Natural killer cell (primary cell): ENCODE measurements at places on chromosomes 2 and 18.

DNA sequence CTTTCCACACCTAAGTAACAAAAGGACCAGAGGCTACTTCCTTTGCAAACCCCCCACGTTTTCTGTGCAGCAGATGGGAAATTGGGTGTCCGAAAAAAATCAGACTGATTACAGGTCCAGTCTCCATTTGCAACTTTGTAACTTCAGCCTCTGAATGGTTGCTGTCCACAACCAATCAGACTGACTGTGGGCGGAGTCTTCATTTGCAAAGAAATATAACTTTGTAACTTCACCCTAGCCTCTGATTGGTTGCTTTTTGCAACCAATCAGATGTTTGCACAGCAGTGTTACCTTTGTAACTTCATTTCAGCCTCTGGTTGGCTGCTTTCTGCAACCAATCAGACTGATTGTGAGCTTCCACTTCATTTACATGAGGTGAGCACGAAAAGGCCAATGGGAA lies 27.8 kb upstream of the CACNB4 start:
- DNase-seq, result no peak

- DNase-seq, result no peak
Measured at GRCh38 chr2:152303951-152304350, 31.0 kb upstream of the FMNL2 start.

DNA sequence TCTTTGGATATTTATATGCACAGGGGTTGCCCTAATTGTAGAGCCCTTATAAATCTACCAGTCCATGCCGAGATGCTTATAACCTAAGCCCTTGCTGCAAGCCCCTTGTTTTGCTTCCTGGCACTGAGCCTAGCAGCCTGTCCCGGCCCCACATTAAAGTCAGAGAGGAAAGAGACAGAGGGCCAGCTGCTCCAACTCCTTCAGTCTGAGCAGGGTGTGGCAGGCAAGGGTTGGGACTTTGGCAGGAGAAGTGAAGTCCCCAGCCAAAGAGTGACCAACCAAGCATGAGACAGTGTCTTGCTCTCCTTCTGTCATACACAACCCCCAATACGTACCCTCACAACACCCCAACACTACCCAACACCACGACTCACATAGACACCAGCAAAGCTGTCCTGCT lies 54.7 kb upstream of the FZD7 start:
- no peak for DNase-seq

GRCh38 chr2:916935-917334 lies 33.7 kb upstream of the SNTG2 start:
- DNase-seq, result no peak

DNA sequence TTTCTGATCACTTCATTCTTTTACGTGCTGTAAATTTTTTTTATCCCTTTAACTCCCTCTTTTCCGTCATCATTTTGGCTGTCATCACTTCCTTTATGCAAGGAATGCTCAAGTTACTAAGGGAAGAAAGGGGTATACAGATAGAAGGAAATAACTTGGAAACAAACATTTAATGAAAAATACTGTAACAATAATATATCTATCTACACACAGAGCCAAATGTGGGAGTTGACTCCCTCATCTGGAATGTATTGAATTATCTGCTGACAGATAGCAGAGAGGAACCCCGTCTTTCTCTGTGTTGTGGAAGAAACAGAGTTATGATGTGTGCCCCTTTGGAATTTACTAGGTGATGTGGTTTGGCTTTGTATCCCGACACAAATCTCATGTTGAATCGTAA lies 182.5 kb upstream of the NXPH2 start:
- no peak for DNase-seq

DNA sequence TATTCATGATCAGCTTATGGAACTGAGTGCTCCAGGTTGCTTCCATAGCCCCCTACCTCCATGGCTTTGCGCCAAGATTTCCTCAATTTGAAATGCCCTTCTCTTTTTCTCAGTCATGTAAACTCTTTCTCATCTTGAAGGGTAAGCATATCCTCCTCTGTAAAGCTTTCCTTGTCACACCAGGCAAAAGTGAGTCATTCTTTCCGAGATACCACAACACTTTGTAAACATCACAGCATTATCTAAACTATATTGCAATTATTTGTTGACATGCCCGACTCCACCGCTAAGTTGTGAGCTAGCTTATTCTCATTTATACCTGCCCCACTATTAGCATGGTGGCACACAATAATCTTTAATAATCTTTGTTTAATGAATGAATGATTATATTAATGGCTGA lies 419.5 kb upstream of the CHST9 start:
- DNase-seq, result no peak

DNA sequence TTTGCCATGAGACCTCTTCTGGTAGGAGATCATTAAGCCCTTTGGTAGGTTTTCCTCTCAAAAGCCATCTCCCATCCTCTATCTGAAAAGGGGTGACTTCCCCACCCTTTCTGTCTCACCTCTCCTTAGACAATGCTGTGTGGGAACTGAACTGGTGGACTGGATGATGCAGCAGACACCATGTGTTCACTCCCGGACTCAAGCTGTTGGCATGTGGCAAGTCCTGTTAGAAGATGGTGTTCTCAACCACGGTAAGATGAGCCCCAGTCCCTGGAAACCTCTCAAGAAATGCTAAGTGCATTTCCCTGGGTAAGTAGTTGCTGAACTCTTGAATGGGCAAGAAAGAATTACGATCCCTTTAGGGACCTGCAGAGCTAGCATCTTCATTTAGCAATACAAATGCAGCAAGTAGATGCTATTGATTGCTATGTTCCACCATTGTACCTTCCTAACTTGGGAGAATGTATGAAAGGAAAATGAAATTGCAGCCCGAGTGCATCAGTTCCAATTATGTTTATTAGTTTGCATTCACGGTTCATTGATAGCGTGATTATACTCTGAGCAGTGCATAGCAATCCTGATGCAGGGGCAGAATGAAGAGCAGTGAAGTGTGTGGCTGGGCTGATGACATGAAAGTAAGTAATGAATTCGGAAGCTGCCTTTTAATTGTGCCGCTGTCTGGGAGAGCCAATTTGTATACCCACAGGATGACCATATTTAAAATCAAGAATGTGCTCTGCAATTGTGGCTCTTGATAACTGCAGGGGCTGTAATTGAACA lies 110.0 kb upstream of the MAP3K20 start:
- no peak for DNase-seq

DNA sequence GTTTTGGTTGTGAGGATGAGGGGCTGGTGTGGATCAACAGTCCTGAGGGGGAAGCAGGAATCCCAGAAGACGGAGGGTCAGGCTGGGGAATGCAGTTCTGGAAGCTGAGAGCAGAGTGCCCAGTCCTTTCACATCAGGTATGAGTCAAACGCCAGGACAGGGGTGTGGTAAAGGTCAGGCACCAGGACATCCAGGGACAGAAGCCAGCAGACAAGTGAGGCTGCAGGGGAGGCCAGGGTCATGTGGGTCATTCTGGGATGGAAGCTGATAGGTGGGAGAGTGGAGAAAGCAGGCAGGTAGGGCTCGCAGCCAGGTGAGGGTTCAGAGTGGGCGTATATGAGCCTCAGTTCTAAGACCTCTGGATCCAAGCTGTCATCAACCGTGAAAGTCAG lies 12.8 kb upstream of the GNLY start:
- no peak for DNase-seq

DNA sequence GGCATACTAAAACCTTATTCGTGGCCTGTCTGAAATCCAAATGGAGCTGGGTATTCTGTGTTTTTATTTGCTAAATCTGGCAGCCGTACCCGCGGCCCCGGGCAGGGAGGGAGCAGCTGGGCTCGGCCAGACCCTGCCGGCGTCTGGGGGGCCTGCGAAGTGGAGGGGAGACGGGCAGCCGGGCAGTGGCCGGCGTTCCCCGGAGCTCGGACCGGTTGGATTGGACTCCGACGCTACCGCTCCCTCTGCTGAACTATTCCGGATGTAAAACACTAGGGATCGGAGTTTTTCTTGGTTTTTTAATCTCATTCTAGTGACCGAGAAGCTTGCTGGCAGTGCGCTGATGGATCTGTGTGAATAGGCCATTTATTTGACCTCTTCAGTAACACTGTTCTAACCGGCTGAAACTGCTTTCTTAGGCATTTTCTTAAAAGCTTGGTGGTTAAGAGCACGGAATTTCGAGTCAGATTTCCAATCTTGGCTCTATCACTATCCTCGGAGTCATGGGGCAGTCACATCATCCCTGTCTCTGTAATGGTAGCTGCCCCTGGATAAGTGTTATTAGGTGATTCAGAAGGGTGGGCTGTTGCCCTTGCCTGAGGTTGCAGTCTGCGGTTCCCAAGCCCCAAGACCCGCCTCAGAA lies 694 bp downstream of the UNC50 start:
- DNase-seq, result no peak

- DNase-seq, result no peak
Measured at GRCh38 chr2:61688369-61689334, 150.5 kb upstream of the XPO1 start.

- no peak for DNase-seq
Measured at GRCh38 chr18:35277633-35278032, 12.4 kb downstream of the ZSCAN30 start.

- DNase-seq, result peak; percentile 33
Measured at GRCh38 chr18:22408059-22408458, 9.7 kb downstream of the CTAGE1 start.

GRCh38 chr2:42812899-42813479 lies 20.6 kb upstream of the HAAO start:
- no peak for DNase-seq

- DNase-seq, result no peak
Measured at GRCh38 chr2:221549143-221549542, 23.0 kb downstream of the EPHA4 start.

DNA sequence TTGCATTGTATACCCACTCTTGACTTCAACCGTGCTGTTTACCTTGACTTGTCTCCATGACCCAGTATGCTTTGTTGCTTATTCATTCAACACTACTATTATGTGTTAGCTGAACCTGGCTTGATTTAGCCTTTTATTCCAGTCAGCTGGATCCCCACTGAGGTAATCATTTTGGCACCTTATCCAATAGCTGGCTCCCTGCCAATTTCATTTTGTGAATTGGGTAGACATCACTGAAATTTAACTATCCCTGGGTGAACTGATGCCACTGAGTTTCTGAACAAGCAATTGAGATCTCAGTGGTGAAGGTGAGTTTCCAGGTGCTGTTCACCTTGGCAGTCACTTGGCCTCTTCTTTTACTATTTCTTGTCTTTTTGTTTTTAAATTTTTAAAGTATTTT lies 584.3 kb downstream of the ADCYAP1 start:
- DNase-seq, result no peak

DNA sequence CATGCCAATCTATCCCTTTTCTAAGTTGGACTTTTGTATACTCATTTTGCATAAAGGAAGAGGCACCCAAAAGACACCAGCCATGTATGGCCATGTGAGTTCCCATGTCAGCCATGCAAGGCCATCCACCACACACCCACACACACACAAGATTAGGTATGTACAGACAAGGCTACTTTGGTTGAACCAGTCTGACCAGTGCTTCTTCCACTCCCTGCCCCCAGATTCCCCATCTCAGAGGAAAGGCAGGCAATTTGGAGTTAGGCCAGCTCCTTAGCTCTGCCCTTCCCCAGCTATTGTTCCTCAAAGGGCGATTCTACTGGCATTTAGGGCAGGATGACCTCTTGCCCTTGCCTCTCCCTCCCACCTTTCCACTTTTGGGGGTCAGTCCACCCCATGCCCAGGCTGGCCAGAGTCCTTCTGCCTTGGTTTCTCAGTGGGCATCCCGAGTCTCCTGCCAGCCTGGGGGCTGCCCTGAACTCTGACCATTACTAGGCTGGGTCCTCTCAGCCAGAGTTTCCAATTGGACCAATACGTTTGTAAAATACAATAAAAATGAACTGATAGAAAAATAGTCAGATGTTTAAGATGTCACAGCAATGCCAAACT lies 101.1 kb downstream of the ZBTB7C start:
- DNase-seq, result no peak

GRCh38 chr2:144162652-144163051 lies 357.3 kb downstream of the ZEB2 start:
- DNase-seq, result peak; percentile 72

DNA sequence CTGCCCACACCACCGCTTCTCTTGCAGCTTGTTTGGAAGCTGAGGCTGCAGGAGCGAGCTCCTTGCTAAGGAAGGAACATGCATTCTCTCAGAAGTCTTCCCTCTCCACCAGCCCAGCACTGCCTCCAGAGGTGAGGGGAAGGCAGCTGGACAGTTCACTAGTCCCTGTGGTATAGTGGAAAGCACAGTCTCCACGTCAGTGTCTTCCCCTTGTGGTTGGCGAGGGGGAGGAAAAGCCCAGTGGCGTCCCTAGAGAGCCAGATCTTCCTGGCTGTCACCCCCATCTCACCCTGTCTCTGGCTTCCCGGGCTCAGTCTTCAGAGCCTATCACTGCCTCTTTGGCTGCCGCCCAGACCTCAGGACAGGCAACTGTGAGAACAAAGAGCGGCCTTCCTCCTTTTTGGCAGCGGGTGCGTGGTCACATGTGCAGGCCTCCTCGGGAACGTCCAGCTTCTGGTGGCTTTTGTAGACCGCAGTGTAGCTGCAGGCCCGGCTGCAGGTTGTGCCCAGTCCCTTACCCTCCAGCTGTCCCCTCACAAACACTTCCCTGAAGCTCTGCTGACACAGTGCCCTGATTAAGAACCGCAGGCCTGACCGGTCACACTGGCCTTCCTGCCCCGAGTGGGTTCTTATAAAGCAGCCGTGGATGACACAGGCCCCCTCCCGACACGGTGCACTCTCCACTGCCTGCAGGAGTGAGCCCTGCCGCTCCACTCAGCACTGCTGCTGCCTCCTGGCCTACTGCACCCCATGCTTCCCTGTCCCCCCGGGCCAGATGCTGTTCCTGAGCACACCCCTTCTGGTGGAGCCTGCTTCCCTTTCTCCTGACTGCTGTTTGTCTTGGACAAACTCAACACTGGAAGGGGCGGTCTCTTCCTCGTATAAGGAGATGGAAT lies 90.9 kb downstream of the RNF144A start:
- DNase-seq, result no peak

DNA sequence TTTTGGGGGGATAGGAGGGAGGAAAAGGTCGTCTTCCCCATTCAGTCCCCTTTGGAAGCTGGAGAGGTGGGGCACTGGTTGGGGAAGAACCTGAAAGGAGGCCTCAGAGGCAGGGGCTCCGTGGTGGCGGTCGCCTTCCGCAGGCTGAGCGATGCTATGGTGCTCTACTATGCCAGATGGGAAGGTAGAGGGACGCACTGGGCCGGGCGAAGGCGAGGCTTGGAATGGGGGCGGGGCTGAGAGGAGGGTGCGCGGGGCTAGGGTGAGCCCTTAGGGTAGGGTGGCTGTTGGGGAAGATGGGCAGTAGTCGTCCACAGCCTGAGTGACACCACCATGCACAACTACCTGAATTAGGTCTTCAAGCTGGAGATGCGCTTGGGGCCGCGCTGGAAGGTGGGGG lies 11.1 kb downstream of the ZAP70 start:
- no peak for DNase-seq

DNA sequence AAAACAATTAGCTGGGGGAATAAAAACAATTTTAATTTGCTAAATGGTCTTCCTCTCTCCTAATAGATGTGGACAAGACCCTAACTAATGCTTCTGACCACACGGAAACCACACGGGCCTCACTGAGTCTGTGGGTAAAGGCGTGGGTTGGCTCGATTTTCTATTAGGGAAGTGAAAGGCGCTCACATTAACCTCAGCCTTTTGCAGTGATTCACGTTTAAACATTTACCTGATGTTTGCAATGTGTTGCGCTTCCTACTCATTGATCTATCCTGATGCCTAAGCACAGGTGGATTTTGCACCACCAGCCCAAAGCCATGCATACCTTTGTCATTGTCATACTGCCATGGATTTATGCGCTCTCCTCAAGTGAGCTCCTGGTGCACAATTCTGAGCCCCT lies 35.6 kb upstream of the NRP2 start:
- DNase-seq, result no peak
